ENCODE measurements at places on chromosomes 5 and 9.

- no peak for DNase-seq
These were observed 9.2 kb downstream of the GALNT10 start for GRCh38 chr5:154199671-154200220.

GRCh38 chr5:54844905-54845566 lies 140.4 kb downstream of the ESM1 start:
- no peak for DNase-seq

- DNase-seq = no peak
These were observed 10.2 kb downstream of the MAMDC2 start for GRCh38 chr9:70053864-70054263.

DNA sequence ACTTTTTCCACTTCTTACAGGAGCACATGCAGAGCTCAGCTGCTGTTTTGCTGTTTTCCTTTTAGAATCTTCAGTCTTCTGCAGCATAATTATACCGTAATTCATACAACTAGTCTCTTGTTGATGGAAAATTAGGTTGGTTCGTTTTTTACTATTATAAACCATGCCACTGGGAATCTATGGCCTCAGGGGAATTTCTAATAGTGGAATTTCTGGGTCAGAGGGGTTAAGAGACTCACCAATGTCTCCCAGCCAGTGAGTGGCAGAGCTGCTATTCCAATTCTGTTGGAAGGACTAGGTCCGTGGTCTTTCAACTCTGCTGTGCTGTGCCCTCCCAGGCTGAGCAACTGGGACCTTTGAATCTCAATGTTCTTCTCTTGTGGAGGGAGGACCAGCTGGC lies 282.5 kb downstream of the ZSWIM6 start:
- no peak for DNase-seq

GRCh38 chr5:152514827-152515397 lies 109.8 kb upstream of the NMUR2 start:
- DNase-seq = no peak

DNA sequence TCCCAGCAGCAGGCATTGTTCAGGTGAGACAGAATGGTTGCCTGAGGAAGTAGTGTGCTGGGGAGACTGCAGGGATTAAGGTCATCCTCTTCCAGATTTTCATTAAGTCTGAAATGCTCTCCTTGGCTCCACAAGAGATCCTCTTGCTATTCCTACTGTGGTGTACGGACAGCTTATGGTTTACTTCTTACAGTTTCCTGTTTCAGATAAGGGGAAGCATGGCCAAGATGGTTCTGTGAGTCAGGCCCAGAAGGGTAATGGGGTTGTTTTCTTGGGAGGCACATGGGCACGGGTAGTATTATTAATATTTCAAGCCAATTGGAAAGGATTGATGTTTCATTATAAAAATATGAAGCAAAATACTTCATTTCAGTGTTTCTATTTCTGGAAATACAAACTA lies 42.9 kb downstream of the GLRX start:
- no peak for DNase-seq

DNA sequence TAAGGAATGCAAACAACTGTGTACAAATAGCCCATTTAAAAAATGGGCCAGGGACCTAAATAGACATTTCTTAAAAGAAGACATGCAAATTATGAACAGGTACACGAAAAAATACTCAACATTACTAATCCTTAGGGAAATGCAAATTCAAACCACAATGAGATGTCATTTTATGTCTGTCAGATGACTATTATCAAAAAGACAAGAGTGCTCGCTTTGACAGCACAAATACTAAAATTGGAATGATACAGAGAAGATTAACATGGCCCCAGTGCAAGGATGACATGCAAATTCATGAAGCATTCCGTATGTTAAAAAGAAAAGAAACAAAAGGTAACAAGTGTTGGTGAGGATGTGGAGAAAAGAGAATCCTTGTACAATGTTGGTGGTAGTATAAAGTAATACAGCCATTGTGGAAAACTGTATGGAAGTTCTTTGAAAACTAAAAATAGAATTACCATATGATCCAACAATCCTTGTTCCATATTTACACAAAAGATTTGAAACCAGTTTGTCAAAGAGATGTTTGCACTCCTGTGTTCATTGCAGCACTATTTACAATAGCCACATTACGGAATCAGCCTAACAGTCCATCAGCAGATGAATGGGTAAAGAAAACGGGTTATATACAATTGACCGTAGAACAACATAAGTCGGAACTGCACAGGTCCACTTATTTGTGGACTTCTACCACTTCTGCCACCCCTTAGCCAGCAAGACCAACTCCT lies 47.2 kb upstream of the PCAT7 start:
- DNase-seq = no peak

DNA sequence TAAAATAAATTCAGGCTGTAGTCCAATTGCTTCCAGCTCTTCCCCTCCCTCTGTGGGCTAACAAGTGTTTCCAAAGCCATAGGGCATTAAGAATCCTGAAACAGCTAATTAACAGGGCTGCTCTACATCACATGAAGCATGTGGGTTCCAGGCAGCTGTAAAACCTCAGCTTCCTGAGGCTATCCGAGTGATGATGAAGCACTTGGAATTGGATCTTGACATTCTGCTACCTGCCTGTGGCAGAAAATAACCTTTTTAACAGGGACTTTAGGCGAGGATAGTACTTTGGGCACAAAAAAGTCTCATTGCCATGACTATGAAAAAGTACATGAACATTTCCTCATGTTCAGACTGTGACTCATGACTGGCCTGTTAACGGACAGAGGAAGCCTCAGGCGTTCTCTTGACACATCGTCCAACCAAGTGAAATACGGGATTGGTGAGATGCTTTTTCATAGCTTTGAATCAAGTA lies 107.2 kb downstream of the PDE4D start:
- DNase-seq = no peak

GRCh38 chr5:150481972-150482406 lies 25.9 kb upstream of the NDST1 start:
- DNase-seq = no peak

GRCh38 chr9:129270903-129271431 lies 92.9 kb upstream of the IER5L start:
- DNase-seq = no peak

DNA sequence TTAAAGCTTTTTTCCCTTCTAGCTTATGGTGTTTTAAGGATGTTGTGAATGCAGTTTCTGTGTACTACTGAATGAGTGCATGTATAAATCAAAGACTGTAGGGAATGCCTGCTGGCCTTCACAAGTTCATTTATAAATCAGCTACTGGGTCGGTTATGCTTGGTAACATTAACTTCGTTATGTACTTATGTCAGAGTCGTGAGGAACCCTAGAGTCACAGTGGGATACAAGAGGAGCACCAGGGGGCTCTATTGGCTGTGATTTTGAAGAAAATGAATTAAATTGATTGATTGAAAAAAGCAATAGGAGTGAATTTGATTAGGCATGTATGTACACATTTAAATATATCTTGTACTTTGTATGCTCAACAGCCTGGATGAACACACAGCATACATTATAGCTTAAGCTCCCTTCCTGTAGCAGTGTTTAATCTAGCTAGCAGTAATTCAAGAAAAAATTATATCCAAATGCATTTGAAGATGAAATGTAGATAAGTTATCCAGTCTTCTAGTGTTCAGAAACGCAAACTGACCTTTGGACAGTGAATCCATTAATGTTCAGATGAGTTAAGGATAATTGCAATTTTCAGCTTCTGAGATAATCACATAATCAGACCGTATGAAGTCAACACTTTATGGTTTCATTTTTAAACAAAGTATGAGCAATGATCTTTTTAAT lies 204.2 kb downstream of the KDM4C start:
- no peak for DNase-seq

DNA sequence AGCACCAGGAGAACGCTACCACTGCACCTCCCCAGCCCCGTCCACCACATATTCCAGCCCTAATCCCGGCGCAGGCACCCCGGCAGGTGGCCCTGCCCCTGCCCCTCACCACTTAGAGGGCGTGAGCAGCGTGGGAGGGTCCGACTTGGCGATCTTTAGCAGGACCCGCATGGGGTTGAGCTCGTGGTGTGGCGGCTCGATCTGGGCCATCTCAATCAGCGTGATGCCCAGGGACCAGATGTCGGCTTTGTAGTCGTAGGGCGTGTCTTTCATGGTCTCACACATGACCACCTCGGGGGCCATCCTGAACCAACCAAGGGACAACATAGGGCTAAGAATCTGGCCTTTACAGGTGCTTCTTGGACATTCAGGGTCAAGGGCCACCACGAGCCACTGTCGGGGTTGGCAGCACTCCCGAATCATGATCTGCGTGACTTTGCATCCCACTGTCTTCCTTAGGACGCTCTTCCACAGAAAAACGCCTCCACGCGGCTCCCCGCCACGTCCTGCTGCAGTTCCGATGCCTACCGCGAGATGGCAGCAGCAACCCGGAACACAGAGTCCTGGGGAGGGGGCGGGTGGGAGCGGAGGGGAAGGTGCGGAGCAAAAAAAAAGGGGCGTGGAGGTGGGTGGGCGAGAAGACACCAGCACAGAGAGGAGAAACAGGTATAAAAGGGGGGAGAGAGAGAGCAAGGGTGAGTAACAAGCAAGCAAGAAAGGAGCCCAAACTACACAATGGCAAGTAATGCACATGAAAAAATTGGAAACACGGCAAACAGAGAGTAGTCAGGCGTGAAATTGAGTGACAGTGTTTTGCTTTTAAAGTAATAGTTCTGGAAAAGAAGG lies 81.3 kb downstream of the STK10 start:
- peak; percentile 69 for DNase-seq

DNA sequence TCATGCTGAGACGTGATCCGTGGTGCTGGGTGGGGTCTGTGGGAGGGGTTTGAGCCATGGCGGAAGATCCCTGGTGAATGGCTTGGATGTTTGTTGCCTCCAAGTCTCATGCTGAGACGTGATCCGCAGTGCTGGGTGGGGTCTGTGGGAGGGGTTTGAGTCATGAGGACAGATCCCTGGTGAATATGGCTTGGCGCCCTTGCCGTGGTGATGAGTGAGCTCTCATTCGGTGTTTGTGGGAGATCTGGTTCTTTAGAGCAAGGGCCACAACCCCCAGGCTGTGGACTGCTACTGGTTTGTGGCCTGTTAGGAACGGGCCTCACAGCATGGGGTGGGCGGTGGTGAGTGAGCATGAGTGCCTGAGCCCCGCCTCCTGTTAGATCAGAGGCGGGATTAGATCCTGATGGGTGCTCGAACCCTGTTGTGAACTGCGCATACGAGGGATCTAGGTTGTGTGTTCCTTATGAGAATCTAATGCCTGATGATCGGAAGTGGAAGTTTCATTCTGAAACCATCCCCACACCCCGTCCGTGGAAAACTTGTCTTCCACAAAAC lies 31.2 kb downstream of the NKD2 start:
- no peak for DNase-seq

GRCh38 chr5:134018154-134018985 lies 13.6 kb upstream of the VDAC1 start:
- no peak for DNase-seq

- no peak for DNase-seq
These were observed 371.2 kb downstream of the NFIB start for GRCh38 chr9:13942695-13943094.

GRCh38 chr5:134555890-134556311 lies 30.4 kb downstream of the JADE2 start:
- peak; percentile 76 for DNase-seq

DNA sequence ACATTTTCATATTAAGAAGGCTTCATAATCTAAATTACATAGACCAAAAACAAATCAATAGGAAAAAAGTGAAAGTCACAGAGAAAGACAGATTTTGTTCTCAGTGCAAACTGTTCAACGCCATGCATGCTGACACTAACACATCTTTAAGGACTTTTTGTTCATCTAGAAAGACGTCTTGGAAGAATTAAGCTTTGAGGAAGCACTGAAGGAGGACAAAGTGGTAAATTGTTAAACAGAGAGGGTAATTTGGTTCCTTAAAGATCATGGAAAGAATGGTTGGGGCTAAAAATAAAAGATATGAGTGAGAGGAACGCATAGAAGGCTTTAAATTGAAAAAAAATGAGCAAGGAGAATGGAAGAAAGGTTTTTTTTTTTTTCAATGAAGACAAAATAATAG lies 9.1 kb downstream of the MEGF9 start:
- DNase-seq = no peak

- DNase-seq = no peak
These were observed at the start of gene BSPRY for GRCh38 chr9:113349445-113350094. TSS of gene BSPRY (plus strand) at chr9:113349541. CDS start at chr9:113349580, 39 bp downstream.

GRCh38 chr5:150248946-150249345 lies 40.6 kb downstream of the CAMK2A start:
- DNase-seq = no peak

GRCh38 chr5:10756549-10756948 lies 4.5 kb downstream of the DAP start:
- DNase-seq = no peak

DNA sequence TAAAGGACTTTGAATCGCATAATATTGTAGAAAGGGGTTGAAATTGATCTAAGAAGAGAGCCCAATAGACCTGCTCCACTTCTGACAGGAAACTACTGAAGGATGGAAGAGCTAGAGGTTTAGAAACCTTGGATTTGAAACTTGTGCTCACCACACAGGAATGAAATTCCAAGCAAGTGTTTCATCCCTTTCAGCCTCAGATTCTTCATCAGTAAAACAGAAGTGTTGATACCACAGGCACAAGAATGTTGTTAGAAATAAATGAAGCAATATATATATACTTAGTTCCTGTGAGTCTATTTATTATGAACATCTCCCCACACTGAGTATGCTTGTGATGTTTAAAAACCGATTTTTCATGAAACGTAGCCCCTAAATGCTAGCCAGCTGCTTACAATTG lies 43.8 kb downstream of the PRRC1 start:
- DNase-seq = no peak

- no peak for DNase-seq
These were observed 8.1 kb upstream of the PTPN3 start for GRCh38 chr9:109506097-109506712.

All from activated CD4-positive, alpha-beta T cell treated with anti-CD3 and anti-CD28 coated beads, Interleukin-2, amount 50 U/mL, for 1 hour (primary cell).